Myocyte (in vitro differentiated cells): ENCODE measurements at places on chromosomes 16 and 17. TPM values are rescaled to one million over a fixed set of nuclear protein-coding genes. Genes with fewer than 3 reads are reported as not detected.

SLC38A8 gene
- not detected in 2 replicates for total RNA-seq

FOXO3B gene
- 6.0 and 8.5 TPM in 2 replicates for total RNA-seq

DNA sequence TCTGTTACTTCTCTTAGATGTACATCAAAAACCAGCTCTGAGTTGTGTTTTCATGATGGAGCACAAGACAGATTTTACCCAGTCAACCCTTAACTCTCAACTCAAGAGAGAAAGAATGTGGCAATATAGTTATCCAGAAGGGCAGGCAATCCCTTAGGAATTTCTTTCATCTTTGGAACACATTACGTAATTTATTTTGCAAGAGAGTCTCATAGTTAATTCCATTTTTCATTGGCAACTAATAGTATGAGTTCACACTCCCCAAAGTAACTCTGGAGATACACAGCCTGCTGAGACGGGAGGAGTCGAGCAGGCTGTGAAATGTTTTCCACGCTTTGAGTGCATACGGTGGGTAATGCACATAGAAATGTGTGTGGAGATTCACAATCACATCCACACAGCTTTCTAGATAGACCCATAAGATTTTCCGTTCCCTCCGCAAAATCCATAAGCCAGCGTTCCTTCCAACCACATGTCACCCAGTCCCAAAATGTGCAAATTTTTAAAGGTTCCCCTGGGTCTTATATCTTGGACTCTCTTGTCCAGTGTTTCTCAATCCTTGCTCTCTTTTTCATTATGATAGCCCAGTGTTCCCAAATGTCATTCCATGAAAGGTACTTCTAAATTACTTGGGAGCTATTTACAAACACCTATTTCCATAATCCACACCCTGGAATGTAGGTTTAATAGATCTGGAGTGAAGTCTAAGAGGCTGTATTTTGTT is 8.4 kb upstream of the CDRT4 start:
- DNase-seq = no peak

DNA sequence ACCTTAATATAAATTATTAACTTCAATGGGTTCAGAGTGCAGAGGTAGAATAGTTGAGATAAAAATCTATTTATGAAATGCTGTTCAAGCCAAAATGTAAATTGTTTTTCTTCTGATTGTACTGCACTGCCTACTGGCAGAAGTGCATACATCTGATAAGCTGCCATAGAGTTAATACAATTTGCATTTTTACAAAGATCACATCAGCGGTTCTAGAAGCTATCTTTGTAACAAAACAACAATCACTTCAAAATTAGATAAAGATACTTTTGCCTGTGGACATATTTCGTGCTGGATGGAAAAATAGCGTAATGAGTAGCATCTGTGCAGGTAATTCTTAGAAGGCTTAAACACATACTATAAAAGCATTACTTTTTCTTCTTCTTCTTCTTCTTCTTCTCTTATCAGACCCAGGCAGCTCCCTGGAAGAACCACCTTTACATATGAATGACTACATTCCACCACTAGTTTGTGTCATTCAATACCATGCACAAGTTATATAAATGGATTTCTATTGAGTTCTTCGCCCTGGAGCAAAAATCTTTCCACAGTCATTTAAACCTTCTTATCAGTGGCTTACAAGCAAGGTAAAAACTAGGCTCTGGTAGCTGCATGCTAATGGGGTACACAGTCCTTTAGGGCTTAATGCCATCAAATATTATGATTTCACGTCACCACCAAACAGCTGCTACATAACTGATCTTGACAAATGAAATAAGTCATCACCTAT is 47.0 kb downstream of the SYNRG start:
- no peak for DNase-seq

- DNase-seq = no peak
Measured at GRCh38 chr16:27720731-27721530, 171.0 kb downstream of the KATNIP start.

DNA sequence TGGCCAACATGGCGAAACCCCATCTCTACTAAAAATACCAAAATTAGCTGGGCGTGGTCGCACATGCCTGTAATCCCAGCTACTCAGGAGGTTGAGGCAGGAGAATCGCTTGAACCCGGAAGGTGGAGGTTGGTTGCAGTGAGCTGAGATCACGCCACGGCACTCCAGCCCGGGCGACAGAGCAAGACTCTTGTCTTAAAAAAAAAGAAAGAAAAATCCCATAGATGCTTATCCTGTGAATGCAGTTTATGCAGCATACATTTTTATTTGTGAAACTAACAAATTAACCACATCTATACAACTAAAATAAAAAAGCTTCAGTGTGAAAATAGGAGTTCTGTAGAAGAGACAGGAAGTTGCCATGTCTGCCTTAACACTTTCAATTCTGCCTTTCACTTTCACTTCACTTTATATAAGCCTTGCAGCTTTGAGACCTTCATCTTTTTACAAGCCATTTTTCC is 7.1 kb downstream of the IGSF6 start:
- no peak for DNase-seq

- DNase-seq = no peak
Measured at GRCh38 chr16:4071686-4072561, 44.3 kb downstream of the ADCY9 start.

- no peak for DNase-seq
Measured at GRCh38 chr16:81511371-81511770, 66.8 kb downstream of the CMIP start.

- DNase-seq = peak; percentile 99
Measured at GRCh38 chr16:67470359-67470758, 10.6 kb downstream of the ATP6V0D1 start.

DNA sequence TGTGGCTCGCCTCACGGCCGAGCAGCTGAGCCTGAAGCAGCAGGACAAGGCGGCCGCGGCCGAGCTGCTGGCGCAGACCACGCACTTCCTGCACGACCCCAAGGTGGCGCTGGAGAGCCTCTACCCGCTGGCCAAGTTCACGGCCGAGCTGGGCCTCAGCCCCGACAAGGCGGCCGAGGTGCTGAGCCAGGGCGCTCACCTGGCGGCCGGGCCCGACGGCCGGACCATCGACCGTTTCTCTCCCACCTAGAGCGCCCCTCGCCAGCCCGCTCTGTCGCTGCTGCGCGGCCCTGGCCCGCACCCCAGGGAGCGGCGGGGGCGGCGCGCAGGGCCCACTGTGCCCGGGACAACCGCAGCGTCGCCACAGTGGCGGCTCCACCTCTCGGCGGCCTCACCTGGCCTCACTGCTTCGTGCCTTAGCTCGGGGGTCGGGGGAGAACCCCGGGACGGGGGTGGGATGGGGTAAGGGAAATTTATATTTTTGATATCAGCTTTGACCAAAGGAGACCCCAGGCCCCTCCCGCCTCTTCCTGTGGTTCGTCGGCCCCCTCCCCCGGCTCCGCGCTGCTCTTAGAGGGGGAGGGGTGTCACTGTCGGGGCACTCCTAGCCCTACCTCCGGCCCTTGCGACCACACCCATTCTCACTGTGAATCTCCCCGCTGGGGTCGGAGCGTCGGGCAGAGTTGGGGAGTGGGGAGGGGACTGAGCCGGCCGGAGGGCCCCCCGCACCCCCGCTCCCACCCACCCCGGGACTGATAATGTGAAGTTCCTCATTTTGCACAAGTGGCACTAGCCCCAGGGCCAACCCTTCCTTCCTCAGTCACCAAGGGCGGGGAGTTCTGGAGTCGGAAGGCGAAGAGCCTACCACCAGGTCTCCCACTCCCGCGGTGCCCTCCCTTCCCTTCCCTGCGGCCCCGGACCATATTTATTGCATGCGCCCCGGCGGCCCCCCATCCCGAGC is 4.0 kb downstream of the HIC1 start:
- DNase-seq = no peak

GRCh38 chr16:15879255-15879811 is 9.1 kb downstream of the CEP20 start:
- peak; percentile 62 for DNase-seq
